ENCODE measurements at places on chromosomes 11 and 22. TPM values are rescaled to one million over a fixed set of nuclear protein-coding genes. Genes with fewer than 3 reads are reported as not detected.

XKR3 gene
- not detected for total RNA-seq

SMIM38 gene
- total RNA-seq, result 0.39 TPM

LRRC75B gene
- 17.6 TPM for total RNA-seq

LGALS12 gene
- total RNA-seq, result 1.4 TPM

KCNJ5 gene
- 0.23 TPM for total RNA-seq

BTBD18 gene
- total RNA-seq, result not detected

ARHGAP1 gene
- total RNA-seq, result 53.0 TPM

GLYATL2 gene
- total RNA-seq, result 0.20 TPM

RASD2 gene
- total RNA-seq, result 2.5 TPM

PRR33 gene
- total RNA-seq, result not detected

MMP13 gene
- not detected for total RNA-seq

TMPRSS6 gene
- not detected for total RNA-seq

CTTN gene
- 222 TPM for total RNA-seq

CCDC88B gene
- total RNA-seq, result 19.9 TPM

RIBC2 gene
- total RNA-seq, result 2.4 TPM

ZNF214 gene
- 4.1 TPM for total RNA-seq

SLC17A6 gene
- 0.24 TPM for total RNA-seq

OR51B4 gene
- total RNA-seq, result not detected

HIPK3 gene
- total RNA-seq, result 21.2 TPM

SYCE3 gene
- 0.46 TPM for total RNA-seq

WBP2NL gene
- total RNA-seq, result not detected

RAB39A gene
- 9.5 TPM for total RNA-seq

DCDC1 gene
- 0.25 TPM for total RNA-seq

RHOD gene
- 15.9 TPM for total RNA-seq

HBG2 gene
- 6.5 TPM for total RNA-seq

BLID gene
- total RNA-seq, result not detected

All from WTC11 (cell line).